ENCODE measurements at places on chromosomes 7 and 10.

GRCh38 chr7:149355390-149356048, 93.5 kb downstream of the ZNF783 start:
- DNase-seq, result no peak

- no peak for DNase-seq
These were observed 122.0 kb downstream of the PRLHR start for GRCh38 chr10:118473305-118473960.

- DNase-seq, result no peak
These were observed 129.2 kb downstream of the TES start for GRCh38 chr7:116339564-116339963.

DNA sequence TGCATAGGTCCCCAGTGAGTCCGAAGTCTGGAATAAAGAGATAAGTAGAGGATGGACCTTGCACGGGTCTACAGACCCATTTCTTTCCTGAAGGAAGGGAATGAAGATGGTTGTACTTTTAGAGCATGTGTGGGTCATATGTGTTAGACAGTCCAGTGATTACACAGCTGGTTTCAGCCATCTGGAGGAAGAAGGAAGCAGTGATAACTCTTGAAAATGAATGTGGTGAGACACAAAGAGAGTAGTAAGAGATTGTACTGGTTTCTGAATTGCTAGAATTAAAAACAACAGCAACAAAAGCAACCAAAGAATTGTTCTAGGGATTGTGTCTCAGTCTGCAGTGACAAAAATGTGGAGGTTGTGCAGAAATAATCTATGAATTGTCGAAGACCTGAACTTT, 258.9 kb downstream of the SUGCT start:
- no peak for DNase-seq

DNA sequence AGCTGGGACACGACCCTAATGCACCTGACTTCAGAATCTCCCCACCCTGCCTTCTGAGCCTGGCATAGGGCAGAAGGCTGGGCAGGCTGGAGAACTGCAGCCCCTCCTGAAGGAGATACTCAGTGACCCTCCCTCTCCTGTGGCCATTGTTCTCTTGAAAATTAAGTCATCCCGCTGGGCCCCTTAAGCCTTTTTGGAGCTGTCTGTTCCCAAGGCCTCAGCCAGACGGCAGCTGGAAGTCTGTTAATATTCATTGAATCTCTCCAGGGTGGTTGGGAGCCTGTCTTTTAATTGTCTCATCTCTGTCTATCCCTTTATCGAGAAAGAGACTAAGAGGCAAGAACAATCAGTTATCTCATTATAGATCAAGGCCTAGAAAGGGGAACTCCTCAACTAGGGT, 118.1 kb upstream of the PCBD1 start:
- no peak for DNase-seq

DNA sequence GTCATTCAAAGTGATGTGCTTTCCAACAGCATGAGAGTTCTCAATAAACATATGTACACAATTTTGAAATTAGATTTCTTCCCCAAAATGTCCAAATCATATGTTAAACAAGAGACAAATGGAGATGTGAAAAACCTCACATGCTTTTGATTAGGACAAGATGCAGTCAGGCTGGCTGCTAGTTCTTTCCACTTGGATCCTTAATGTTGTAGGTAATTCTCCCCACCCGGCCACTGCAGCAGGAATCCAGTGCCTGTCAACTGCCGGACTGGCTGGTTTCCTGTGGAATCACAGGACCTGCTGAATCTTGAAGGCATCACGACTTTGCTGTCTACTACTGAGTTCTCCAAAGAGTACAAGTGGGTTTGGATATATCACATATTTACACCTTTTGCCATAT, 138.6 kb upstream of the AKR1E2 start:
- no peak for DNase-seq

- no peak for DNase-seq
These were observed 219.7 kb downstream of the MLLT10 start for GRCh38 chr10:21753497-21754270.

GRCh38 chr10:86287966-86288579, 78.5 kb downstream of the GRID1 start:
- DNase-seq, result no peak

- DNase-seq, result no peak
These were observed 41.4 kb downstream of the ICA1 start for GRCh38 chr7:8220376-8221100.

DNA sequence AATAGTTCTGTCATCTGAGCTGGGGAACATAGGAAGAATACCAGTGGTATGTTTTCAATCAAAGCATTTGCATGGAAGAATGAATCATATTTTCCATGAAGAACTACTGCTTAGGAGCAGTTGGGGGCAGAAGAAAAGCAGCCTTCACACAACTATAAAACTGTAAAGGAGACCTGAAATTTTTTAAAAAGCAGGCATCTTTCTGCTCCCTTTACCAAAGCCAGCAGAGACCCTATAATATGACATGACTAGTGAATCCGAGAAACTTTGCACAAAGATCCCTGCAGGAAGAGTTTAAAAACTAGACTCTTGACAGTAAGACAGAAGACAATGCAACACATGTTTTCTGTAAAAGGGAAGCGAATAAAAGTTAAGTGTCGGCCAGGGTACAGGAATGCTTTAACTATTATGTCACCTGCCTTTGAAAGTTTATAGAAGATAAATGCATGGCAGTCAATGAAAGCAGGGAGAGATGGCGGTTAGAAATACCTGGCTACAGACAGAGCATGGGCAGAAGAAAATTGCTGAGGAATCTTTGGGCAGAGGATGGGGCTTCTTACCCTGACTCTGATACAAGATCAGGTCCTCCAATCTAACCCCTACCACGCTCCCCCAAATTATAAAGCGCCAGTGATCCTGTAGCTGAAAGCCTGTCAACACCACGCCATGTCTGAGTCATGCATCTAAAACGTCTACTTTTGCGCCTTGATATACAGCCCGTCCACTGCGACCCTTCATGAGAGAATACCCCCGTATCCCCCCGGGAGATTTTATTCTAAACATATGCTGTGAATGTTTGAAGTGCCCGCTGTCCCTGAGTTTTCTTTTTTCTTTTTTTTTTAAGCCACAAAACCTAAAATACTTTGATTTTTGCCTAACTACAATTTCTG, 93.1 kb downstream of the GLI3 start:
- no peak for DNase-seq

DNA sequence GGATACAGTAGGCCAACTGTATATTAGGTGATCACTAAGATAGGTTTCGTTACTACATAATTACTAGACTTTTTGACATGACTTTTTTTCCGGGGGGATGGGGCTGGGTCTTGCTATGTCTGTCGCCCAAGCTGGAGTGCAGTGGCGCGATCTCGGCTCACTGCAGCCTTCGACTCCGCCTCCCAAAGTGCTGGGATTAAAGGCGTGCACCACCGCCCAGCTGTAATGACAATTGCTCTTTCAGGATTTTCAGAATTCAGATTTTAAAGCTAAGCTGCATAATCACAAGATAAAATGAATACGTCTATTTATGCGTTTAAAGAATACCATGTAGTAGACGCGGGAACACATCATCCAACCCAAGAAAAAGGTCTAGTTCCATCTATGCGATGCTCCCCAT, 982 bp downstream of the IDI1 start:
- DNase-seq, result no peak

GRCh38 chr7:43117095-43117494, 4.6 kb downstream of the HECW1 start:
- no peak for DNase-seq

DNA sequence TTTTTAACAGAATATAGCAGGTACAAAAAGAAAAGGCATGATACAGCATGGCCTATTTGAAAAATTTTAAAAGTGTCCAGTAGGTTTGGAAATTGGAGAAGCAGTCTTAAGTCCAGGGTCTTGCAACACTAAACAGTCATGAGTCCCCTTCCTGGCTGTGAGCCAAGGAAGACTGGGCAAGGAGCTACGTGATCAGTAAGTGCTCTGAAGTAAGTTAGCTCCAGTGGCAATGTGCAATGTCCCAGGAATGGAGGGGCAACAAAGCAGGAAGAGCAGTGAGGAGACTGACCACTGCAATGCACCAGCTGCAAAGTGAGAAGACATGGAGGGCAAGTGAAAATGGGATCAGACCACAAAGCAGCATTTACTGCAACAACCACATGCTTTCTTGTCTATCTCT, 72.9 kb upstream of the GRID1 start:
- no peak for DNase-seq
